ENCODE measurements at places on chromosomes 12 and 14.
A peak's percentile ranks its signal among the peaks of the same experiment; 100 is the strongest.

GRCh38 chr14:55851961-55852360, 266.2 kb upstream of the PELI2 start:
- no peak for DNase-seq

- DNase-seq, result no peak
These were observed 4.2 kb upstream of the XPOT start for GRCh38 chr12:64400041-64400440.

DNA sequence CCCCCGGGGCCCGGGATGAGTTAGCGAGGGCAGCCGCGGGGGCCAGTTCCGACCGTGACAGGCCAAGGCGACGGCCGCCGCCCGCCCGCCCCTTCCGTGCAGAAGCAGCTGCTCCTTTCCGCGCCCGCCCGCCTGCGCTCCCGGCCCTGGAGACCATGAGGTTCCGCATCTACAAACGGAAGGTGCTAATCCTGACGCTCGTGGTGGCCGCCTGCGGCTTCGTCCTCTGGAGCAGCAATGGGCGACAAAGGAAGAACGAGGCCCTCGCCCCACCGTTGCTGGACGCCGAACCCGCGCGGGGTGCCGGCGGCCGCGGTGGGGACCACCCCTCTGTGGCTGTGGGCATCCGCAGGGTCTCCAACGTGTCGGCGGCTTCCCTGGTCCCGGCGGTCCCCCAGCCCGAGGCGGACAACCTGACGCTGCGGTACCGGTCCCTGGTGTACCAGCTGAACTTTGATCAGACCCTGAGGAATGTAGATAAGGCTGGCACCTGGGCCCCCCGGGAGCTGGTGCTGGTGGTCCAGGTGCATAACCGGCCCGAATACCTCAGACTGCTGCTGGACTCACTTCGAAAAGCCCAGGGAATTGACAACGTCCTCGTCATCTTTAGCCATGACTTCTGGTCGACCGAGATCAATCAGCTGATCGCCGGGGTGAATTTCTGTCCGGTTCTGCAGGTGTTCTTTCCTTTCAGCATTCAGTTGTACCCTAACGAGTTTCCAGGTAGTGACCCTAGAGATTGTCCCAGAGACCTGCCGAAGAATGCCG, 699 bp downstream of the MGAT2 start:
- DNase-seq, result no peak

- peak; percentile 35 for DNase-seq
These were observed 141.3 kb downstream of the TSPAN9 start for GRCh38 chr12:3218228-3219171.

GRCh38 chr12:132664206-132665148, 22.7 kb downstream of the POLE start:
- no peak for DNase-seq

DNA sequence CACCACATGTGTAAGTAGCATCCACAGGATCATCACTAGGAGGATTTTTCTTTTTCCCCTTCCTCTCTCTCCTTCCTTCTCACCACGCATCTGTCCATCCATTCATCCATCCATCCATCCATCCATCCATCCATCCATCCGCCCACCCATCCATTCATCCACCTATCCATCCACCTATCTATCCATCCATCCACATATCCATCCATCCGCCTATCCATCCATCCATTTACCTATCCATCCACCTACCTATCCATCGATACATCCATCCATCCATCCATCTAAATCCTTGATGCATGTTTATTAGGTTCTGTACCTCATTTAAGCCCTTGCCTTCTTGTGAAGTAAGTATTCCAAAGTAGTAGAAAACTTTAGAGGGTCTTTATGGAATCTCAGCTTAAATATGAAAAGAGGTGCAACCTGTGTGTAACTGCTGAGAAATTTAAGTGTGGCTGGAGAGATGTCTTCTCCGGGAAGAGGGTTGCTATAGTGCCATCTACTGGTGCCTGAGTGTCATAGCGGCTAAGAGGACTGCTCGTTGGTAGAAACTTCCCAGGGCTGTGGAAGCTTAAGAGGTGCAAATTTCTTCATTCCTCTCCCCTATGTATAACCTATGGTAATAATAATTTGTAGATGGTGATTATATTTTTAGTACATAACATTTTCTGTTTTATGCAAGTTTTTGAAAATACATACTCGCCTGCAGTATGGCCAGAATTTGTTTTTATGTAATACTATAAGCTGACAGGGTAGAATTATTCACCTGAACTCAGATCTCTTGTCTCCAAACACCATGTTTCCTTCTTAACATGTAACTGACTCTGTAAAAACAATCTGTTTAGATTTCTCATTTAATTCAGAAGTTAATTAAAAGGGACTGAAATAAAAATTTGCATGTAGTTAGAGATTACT, 46.0 kb downstream of the MYO1H start:
- peak; percentile 5 for DNase-seq
